ENCODE measurements at places on chromosomes 6 and 20.

DNA sequence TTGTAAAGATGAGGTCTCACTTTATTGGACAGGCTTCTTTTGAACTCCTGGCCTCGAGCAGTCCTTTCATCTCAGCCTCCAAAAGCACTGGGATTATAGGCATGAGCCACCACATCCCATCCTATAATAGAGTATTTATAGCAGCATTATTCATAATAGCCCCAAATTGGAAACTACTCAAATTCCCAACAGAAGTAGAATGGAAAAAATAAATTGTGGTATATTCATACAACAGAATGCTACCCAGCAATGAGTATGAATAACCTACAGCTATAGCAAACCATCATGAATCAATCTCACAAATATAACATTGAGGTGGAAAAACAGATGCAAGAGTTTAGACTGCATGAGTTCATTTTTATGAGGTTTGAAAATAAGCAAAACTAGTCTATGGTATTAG lies 84.8 kb upstream of the BTBD3 start:
- DNase-seq: no peak

DNA sequence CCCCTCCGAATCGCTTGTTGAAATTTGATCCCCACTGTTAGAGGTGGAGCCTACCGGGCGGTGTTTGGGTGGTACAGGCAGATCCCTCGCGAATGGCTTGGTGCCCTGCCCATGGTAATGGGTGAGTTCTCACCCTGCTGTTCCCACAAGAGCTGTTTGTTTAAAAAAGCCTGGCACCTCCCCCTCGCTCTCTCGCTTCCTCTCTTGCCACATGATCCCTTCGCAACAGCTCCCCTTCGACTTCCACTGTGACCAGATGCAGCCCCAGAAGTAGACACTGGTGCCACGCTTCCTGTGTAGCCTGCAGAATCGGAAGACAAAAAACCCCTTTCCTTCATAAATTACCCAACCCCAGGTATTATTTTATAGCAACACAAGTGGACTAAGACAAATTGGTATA lies 292.2 kb upstream of the QKI start:
- no peak for DNase-seq

GRCh38 chr20:42752620-42753019 lies 437.1 kb downstream of the PTPRT start:
- no peak for DNase-seq

DNA sequence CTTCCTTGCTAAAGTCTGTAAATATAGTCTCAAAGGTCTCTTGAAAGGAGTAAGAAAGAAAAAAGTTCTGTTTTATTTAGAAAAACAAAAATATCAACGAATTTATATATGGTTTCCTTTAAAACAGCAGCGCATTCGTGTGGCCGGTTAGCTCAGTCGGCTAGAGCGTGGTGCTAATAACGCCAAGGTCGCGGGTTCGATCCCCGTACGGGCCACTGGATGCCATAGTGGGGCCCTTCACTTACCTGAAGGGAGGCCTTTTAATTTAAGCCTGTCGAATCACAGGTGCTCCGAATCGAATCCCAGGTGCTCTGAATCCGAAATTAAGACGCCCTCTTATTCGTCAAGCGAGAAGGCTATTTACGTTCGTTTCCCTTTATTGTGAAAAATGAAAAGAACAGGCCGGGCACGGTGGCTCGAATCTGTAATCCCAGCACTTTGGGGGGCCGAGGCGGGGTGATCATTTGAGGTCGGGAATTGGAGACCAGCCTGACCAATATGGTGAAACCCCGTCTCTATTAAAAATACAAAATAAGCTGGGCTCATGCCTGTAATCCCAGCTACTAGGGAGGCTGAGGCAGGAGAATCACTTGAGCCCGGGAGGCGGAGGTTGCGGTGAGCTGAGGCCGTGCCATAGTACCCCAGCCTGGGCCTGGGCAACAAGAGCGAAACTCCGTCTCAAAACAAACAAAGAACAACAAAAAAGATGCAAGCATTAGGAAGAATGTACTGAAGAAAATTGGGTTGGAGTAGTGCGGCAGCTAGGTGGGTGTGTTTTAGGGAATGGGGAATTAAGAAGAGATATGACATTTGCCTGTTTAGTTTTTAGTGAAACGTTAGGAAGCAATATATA lies 195.8 kb upstream of the ZNF184 start:
- DNase-seq: no peak

DNA sequence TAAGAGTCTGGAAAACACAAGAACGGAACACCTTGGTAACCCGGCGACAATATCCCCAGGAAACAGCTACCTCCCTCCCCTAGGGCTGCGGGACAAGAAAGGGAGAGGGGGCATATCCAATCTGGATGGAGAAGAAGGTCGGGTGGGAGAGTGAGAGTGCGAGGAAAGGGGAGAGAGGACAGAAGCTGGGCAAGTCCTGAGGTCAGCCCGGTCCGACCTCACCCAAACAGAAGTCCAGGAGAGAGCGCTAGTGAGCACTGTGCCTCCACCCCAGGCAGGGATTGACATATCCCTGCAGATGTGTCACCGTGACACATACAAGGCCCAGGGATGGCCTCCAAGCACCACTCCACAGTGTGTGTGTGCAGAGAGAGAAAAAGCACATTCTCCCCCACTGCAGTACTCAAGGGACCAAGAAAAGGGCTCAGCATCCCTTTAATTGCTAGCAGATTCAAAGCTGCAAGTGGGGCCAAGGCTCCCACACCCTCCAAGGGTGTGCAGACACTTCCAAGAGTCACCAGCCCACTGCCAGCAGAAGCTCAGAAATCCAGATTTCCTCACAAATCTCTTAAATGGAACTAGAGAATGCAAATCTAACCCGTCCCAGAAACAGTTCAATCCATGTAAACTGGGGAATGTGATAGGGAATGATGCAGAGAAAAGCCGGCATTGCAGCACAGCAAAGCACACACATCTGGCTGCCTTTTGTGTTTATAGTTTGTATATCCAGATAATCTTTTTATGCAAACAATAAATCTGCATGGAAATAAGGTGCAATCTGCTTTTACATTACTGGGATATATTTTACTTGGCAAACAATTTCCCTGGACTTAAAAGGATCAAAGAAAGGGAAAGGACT lies 3.1 kb downstream of the PXDC1 start:
- peak; percentile 70 for DNase-seq

Measured in AG09319 (cell line).